ENCODE measurements at places on chromosomes 4 and X.

GRCh38 chr4:113368056-113368455 is 318.6 kb downstream of the ANK2 start:
- DNase-seq, result no peak

DNA sequence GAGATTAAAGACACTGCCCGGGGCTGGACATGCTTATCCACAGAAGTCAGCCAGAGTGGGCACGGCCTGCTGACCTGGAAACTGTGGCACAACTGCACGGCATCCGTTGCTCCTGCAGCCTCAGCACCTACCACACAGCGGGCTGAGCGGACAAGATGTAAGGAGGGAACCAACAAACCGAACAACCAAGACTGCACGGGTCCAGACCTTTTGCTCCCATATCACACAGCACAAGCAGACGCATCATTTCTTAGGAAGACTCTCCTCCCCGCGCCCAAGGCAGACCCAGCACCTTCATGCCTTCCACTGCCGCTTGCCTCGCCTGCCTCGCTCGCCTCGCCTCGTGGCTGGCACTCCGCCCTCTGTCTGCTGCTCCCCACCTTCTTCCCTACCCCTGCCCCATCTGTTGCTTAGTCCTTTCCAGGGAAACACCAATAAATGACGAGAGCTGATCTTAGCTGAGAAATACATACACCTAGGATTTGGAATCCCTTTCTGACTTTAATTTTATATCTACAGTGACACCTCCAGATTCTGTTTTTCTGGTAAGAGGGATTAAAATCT is 79.0 kb downstream of the AFAP1 start:
- DNase-seq, result no peak

GRCh38 chr4:187547316-187547715 is 448.3 kb upstream of the ZFP42 start:
- no peak for DNase-seq

- DNase-seq, result no peak
These were observed 203.3 kb downstream of the MAPK10 start for GRCh38 chr4:86156531-86156930.

DNA sequence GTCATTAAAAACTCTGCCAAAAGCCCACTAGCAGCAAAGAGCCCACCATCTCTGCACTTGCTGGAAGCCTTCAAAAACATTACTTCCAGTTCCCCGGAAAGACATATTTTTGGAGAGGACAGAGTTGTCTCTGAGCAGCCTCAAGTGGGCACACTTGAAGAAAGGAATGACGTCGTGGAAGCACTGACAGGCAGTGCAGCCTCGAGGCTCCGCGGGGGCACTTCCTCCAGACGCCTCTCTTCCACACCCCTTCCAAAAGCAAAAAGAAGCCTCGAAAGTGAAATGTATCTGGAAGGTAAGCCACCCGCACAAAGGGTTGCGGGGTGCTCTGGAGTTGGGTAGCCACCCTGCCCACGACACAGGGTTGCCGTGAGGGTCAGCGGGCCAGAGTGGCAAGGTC is 25.9 kb downstream of the OFD1 start:
- no peak for DNase-seq

- no peak for DNase-seq
These were observed 52.1 kb upstream of the PCDH10 start for GRCh38 chr4:133096972-133097371.

GRCh38 chr4:51918251-51918650 is 75.3 kb downstream of the DCUN1D4 start:
- no peak for DNase-seq

GRCh38 chr4:108224611-108225053 is 55.9 kb upstream of the LEF1 start:
- peak; percentile 23 for DNase-seq

GRCh38 chrX:45266456-45266855 is 65.8 kb upstream of the DIPK2B start:
- DNase-seq, result peak; percentile 34

All from HT1080 (cell line).